ENCODE measurements at places on chromosomes 7 and 10.

- DNase-seq = no peak
Observed at GRCh38 chr7:219581-220150, 27.3 kb downstream of the FAM20C start.

DNA sequence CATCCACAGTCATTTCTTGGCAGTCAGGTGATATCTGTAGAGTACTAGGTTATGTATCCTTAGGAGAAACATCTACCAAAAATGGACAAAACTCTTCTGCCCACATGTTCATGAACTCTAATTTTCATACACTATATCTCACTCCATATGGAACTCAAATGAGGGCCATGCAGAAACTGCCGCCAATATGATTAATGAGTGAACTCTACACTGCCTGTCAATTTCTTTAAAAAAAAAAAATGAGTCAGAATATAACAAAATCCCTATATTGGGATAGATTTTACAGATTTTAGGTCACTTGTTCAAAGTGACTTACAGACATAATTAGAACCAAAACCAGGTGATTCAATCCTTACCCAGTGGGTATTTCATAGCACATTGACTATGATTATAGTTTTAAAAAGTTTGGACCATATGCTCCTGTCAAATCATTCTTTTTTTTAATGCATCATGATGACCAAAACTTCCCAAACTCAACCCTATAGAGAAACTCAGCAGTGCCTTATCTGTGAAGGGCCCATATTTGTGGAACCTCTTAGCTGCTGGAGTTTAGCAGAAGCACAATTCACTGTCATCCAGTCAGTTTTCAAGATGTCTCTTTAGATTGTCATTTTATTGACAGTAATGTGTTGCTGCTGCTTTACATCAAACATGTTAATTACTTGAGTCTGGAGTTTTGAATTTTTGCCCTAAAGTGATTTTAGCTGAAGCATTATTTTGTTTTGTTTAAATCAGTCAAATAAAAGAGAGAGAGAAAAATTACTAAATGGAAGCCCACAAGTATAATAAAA, 11.1 kb downstream of the LRRN3 start:
- DNase-seq = no peak

DNA sequence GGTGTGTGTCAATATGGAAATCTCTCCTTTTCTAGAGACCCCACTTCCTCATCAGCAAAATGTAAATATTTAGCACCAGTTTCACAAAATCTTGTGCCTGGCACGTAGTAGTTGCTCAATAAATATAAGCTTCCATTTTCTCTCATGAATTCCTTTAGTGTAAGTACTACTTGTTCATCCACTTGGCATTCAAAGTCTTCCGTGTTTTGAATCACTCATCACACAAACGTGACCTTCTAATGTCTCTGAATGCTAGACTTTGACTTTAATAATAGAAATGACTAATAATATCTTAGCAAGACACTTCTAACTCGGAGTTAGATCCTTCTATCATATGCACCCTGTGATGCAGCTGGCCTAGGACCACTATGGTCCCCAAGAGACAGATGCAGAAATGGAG, 168.7 kb upstream of the ZNF32 start:
- DNase-seq = no peak

GRCh38 chr7:157502701-157503111, 165.9 kb downstream of the DNAJB6 start:
- peak; percentile 56 for DNase-seq

DNA sequence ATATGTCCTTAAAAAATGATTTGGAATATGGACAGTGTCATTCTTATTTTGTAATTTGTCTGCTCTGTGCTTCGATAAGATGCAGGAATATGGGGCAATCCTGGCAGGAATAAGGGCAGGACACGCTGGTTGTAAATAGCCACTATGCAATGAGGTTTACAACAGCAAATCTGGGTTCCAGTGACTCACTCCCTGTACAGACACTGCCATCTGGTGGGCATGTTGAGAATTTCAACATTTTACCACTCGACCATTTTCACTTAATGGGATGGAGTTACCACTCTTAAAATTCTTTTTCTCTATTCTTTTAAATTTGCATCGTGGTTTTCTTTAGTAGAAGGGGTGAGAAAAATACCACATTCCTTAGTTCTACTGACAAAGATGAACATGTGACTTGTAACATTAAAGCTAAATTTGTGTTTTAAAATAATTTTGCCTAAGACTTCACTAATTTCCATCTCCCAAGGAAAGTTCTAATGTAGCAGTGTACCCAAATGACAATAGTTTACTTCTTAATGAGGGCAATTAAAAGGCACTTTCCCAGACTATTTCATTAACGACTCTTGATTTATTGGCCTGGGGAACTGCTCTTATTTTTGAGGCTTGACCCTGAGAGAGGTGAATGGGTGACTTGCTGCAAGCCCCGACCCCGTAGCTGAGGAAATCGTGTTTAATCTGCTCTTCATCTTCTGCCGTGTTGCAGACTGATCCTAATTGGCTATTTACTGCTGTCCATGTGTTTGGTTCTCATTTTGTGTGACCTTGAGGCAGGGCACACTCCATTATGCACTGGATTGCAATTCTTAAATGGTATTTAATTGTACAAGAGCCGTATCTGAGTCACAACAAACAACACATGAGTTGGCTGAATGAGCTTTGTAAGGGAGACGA, 173.6 kb upstream of the IMMP2L start:
- peak; percentile 16 for DNase-seq

GRCh38 chr7:150945171-150945852, 32.8 kb downstream of the KCNH2 start:
- DNase-seq = no peak

GRCh38 chr7:33936503-33936902, 31.2 kb downstream of the BMPER start:
- DNase-seq = no peak

DNA sequence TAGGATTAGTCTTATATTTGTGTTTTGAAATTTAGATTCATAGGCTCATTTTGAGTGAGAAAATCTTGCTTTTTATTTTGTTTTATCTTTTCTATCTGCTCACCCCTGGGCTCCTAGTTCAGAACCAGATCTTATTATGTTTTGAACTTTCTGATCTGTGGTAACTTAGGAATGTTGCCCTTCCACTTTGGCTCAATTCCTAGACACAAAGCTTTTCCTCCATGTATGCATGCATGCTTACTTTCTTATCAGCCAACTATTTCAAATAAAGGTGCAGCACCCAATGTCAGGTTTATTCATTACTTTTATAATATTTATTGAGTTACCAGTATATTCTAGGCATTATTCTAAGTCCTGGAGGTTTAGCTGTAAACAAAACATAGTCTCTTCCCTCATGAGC, 374.8 kb upstream of the KIAA1217 start:
- no peak for DNase-seq

DNA sequence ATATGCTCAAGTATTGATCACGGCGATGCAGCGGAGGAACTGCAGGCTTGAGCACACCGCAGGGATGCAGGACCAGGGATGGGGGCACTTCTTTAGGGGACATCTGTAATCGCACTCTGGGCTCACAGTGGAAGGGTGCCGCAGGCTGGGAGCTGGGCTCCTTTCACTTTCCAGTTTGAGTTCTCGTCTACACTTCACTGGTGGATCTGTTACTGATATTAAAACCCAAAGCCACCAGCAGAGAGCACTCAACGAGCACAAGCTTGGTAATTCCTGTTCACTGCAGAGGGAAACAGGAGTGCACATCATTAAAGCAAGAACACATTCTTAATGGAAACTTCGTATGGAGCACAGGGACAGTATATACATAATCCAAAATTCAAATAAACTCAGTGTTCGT, 91.3 kb downstream of the PARD3 start:
- no peak for DNase-seq

DNA sequence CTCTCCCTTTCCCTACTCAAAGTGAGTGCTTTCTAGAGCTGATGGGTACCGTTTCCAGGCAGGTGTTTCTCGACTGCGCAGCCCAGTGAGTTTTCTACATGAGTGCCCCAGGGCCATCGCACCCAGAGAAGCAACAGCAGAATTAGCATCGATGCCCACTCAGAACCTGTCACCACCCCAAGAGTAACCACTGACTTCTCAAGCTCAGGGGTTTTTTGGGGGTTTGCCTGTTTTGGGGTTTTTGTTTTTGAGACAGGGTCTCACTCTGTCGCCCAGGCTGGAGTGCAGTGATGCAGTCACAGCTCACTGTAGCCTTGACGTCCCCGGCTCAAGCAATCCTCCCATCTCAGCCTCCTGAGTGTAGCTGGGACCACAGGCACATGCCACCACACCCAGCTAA, 25.7 kb downstream of the SNX8 start:
- DNase-seq = no peak

- no peak for DNase-seq
Observed at GRCh38 chr7:114416129-114416990, 1.7 kb downstream of the FOXP2 start.

DNA sequence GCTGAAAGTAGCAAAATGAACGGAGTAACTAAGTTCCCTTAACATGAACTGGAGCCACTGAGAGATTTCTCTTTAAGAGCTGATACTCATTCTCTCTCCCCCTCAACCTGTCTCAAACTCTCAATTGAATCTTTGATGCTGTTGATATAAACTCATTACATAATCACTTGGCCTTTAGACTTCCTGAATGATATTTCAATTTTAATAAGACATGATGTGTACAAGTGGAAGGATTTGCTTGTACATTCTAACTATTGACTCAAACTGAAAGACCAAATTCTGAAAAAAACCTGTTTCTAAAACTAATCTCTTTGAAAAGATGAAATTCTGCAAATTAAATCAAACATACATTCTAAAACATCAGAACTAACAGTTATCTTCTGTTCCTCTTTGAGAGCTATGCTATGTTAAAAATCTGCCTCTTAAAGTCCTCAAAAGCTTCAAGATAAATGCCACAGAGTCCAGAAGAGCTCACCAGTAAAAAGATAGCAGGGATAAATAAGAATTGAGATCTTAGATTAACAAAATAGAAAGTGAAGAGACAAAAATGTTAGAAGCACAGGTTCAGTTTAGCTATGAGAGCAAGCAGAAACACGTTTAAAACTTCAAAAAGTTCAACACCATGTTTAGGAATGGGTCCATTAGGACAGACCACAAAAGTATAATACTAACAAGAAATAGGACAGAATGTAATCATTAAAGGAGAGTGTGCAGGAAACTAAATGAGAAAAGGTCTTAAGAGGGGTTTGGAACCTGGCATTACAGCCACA, 46.1 kb downstream of the TNPO3 start:
- no peak for DNase-seq

DNA sequence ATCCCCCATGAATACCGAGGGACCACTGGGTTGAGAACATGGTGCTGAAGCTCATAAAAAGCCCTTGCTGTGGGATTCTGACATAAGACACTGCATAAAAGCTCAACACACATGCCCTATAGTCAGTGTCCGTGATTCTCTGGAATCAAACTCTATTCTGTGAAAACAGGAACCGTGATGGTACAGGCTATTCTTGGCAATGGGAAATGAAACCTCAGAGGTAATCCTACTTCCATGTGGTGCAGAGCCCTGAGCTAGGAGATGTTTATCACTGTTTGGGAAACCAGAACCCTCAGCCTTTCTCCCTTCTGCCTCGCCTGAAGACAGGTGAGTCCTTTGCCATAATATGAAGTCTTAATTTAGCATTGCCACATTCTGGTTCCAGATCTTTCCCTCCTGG, 80.8 kb upstream of the PRSS1 start:
- DNase-seq = no peak

- no peak for DNase-seq
Observed at GRCh38 chr7:74356589-74357315, 67.5 kb downstream of the CLIP2 start.

GRCh38 chr10:62614389-62615157, 189.9 kb upstream of the ADO start:
- DNase-seq = no peak

DNA sequence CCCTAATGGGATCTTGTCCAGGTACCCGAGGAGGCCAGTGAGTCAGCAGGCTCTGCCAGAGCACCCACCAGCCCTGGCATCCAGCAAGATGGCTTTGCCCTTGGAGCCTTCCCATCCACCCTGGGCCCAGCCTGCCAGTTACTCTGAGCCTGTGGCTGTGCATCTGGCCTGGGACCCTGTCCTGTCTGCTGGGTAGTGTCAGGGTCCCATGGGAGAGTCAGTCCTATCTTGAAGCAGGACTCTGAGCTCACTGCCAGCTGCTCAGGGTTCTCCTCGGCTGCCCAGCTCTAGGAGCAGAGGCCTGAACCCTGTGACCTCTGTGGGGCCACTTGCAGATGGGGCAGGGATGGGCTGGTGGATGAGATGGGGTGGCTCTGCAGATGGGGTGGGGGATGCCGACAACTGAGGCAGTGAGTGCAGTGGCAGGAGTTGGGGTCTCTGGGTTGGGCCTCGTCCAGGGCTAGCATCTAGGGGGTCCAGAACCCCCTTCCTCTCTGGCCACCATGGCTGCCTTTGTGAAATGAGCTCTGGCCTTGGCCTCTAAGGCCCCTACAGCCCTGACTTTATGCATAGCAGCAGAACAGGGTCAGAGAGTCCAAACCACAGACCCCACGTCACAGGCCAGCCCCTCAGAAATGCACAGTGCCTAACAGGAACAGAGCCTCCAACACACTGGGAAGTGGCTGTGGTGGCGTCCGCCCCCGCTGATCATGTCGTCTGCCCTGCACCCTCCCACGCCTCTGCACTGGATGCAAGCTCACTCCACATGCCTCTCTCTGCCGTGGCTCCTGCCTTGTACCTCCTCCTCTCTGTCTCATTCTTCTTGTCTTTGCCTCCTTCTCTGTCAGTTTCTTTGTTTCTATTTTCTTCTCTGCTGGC, 88.1 kb upstream of the RET start:
- no peak for DNase-seq

DNA sequence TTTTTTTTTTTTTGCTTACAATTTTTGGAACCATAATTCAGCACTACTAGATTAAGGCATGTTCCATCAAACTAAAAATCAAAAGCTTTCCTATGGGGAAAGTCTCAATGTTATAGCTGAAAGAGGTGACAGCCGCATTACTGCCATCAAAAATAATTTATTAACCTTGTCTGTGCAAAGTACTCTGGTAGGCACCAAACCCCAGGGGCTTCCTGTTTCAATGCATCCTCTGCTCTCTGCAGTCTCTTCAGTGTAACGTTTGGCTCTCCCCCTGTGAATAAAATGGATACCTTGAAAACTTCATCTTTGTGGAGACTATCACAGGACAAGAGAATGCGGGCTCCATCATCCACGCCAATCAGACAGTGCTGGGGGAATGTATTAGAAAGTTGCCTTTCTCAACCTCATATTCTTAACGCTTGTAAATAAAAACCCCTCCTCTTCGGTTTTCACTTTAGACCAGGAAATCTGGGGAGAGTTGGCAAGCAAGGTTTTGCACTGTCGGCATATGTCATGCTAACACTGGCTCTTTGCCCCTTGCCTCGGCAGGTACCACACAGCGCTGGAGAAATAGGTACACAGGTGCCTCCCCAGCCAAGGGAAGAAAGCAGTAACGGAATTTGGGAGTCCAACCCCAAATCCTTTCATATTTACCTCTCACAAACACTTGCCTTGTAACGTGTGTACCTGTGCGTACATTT, 1.6 kb upstream of the NRG3 start:
- DNase-seq = no peak

Measured in stimulated activated CD4-positive, alpha-beta T cell treated with anti-CD3 and anti-CD28 coated beads, Interleukin-4, amount 100 ng/mL, for 1 hour (primary cell).